ENCODE measurements at places on chromosomes 13 and 19.

- no peak for DNase-seq
Observed at GRCh38 chr19:2048104-2048958, 2.7 kb downstream of the MKNK2 start.

DNA sequence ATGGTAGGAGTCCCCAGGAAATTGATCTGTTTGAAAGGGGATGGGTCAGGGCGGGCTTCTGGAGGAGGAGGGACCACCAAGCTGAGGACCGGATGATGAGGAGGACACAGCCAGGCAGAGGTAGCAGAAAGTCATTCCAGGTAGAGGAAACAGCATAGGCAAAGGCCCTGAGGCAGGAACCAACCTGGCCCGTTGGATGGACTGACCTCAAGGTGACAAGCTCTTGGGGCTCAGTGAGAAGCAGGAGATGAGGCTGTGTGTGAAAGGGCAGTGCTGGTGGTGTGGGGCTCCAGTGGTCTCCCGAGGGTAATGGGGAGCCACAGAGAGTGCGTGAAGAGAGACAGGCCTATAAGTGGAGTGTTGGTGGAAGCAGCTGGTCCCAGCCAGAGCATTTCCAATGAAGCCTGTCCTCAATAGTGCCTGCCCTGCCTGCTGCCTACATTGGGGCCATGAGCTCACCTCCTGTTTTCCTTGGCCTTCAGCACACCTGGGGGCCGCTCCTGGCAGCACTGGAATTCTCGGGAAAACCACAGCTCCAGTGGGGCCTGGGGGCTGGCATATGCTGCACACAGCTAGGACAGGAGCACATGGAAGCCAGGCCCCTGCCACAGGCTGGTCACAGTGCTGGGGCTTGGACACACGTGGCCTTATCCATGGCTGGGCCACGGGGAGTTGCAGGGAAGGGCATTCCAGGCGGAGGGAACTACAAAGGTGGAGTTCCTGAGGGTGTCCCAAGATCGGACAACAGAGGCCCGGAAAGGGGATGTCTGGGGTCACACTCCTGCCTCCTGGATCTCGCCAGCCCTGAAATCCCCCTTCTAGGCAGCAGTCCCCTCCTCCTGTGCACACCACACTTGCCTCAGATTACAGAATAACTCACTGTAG is 2.3 kb upstream of the COMP start:
- no peak for DNase-seq

- DNase-seq = no peak
Observed at GRCh38 chr13:68051910-68052309, 821.8 kb upstream of the PCDH9 start.

GRCh38 chr19:42281827-42282762 is 13.0 kb downstream of the CIC start:
- no peak for DNase-seq

Data from esophagus squamous epithelium (tissue), 5 donors.